ENCODE measurements at places on chromosomes 6 and 20. TPM values are rescaled to one million over a fixed set of nuclear protein-coding genes. Genes with fewer than 3 reads are reported as not detected.

The CST5 gene
- polyA plus RNA-seq, result not detected

The TMC2 gene
- polyA plus RNA-seq, result not detected

The MEP1A gene
- not detected for polyA plus RNA-seq

DNA sequence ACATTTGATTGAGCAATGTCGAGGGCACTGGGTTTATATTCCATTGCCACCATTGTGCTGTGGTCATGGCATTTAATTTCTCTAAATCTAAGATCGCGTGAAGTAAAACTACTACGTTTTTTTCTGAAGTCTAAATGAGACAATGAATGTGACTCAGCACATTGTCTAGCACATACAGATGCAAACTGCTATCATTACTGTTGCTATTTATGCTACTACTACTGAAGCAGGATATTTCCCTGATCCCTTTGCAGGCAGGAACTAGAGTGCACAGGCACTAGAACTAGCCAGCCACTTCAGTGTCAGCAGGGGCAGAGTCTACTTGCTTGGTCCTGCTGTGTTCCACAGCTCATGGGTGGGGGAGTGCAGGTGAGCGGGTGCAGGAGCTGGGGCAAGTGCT, 449.7 kb downstream of the CDKAL1 start:
- no peaks in the 10 kb centered on the region for H3K27me3 ChIP-seq
- H3K27ac ChIP-seq, result no peak overlapping the region
- no peaks in the 10 kb centered on the region for H3K36me3 ChIP-seq
- DNase-seq, result no peak

DNA sequence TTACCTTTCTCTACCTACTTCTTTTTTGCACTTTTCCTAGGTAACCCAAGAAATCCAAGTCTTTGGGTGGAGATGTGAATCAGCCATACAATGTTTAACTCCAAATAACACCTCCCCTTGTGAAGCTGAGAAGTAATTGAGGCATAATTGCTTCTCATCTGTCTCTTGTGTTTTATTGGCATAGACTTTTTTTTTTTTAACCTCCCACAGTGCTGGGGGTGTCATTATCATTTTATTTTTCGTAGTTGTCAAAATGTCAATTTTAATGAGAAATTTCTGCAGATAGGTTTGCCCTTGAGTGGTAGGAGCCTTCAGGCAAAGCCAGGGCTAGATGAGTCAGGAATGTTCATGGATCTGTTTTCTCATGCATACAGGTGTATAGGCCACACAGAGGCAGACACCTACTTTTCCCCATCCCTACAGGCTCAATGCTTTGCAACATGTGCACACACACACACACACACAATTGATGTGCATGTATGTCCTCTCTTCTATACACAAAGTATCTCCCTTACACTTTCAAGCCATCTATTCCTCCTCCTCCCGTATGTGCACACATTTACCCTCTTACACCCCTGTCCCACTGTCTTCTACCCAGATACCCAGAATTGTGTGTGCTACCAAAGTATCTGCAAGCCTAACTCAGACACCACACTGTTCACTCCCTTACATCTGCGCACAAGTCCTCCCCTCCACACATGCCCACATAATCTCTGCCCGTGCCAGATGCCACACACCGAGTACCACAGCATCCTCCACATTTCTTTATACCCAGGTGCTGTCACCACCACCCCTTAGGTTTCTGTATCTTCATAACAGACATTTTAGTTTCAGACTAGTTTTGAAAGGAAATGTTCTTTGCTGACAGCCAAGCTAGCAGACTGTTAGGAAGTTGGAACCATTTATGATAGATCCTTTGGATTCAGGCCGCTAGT, 22.0 kb downstream of the RALY start:
- no peaks in the 10 kb centered on the region for H3K27me3 ChIP-seq
- H3K4me3 ChIP-seq, result no peak overlapping the region
- DNase-seq, result no peak
